ENCODE measurements at places on chromosomes 5 and 9.

GRCh38 chr9:93890436-93890935 lies 64.7 kb downstream of the BARX1 start:
- no peaks in the 10 kb centered on the region for H3K36me3 ChIP-seq
- no peaks in the 10 kb centered on the region for H3K27me3 ChIP-seq
- no peak overlapping the region for H3K4me3 ChIP-seq
- DNase-seq: no peak

- no peaks in the 10 kb centered on the region for H3K4me1 ChIP-seq
- no peaks in the 10 kb centered on the region for H3K27me3 ChIP-seq
- no peak for DNase-seq
- H3K4me3 ChIP-seq: no peak overlapping the region
- H3K36me3 ChIP-seq: no peaks in the 10 kb centered on the region
These were observed 368.0 kb downstream of the IRX1 start for GRCh38 chr5:3963652-3964051.

GRCh38 chr5:161314033-161314432 lies 232.5 kb downstream of the GABRB2 start:
- H3K27me3 ChIP-seq: no peaks in the 10 kb centered on the region
- H3K36me3 ChIP-seq: no peaks in the 10 kb centered on the region
- H3K4me3 ChIP-seq: no peak overlapping the region
- H3K27ac ChIP-seq: no peak overlapping the region
- no peaks in the 10 kb centered on the region for H3K4me1 ChIP-seq

GRCh38 chr5:50856401-50857119 lies 190.1 kb downstream of the PARP8 start:
- H3K27me3 ChIP-seq: no peaks in the 10 kb centered on the region
- no peak overlapping the region for H3K4me3 ChIP-seq
- H3K27ac ChIP-seq: no peak overlapping the region

DNA sequence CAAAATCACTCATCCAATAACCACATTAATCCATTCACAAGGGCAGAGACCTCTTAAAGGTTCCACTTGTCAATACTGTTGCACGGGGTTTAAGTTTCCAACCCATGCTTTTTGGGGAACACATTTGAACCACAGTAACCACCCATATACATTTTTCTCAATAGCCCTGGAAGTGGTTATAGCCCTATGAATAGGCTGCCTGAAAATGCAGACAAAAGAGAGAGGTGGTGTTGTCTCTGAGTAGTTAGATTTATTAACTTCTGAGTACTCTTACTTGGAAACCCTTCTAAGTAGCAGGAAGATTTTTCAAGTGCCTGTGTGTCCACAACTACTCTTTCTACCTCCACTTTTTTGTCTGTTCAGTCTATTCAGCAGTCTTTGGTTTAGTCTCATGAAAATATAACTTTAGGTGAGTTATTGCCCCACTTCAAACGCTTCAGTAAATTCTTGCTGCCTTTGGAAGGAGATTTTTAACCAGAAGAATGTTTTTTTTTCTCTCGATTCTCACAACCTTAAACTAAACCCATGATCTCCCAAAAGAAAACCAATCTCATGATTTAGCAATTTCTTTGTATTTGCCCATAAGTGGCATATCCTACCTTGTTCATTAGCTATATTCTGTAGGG lies 42.6 kb downstream of the ARHGEF28 start:
- H3K4me1 ChIP-seq: peaks cover 10% of the 10 kb centered on the region
- no peak for DNase-seq
- H3K36me3 ChIP-seq: no peaks in the 10 kb centered on the region
- H3K27me3 ChIP-seq: no peaks in the 10 kb centered on the region

GRCh38 chr5:90830058-90830457 lies 271.5 kb downstream of the ADGRV1 start:
- no peaks in the 10 kb centered on the region for H3K27me3 ChIP-seq
- H3K27ac ChIP-seq: no peak overlapping the region
- DNase-seq: no peak

GRCh38 chr5:96961053-96961452 lies 25.2 kb downstream of the LNPEP start:
- no peaks in the 10 kb centered on the region for H3K36me3 ChIP-seq
- no peak overlapping the region for H3K27ac ChIP-seq
- H3K27me3 ChIP-seq: no peaks in the 10 kb centered on the region

DNA sequence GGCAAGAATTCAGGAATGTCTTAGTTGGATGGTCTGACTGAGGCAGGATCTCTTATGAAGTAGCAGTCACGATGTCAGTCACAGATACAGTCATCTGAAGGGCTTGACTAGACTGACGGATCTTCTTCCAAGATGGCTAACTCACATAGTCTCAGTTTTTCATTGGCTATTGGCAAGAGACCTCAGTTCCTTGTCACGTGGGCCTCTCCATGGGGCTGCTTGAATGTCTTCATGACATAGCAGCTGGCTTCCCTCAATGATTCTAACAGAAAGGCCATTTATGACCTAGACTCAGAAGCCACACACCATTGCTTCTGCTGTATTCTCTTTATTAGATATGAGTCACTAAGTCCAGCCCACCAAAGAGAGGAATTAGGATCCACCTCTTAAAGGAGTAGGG lies 4.7 kb downstream of the APC start:
- H3K4me3 ChIP-seq: no peak overlapping the region
- no peaks in the 10 kb centered on the region for H3K27me3 ChIP-seq
- H3K27ac ChIP-seq: no peak overlapping the region
- H3K36me3 ChIP-seq: no peaks in the 10 kb centered on the region
- no peak for DNase-seq
- H3K4me1 ChIP-seq: peaks cover 4% of the 10 kb centered on the region

- H3K27ac ChIP-seq: no peak overlapping the region
- no peaks in the 10 kb centered on the region for H3K4me1 ChIP-seq
- DNase-seq: no peak
- H3K36me3 ChIP-seq: no peaks in the 10 kb centered on the region
- H3K27me3 ChIP-seq: no peaks in the 10 kb centered on the region
These were observed 11.6 kb downstream of the CDH9 start for GRCh38 chr5:27026801-27027200.

DNA sequence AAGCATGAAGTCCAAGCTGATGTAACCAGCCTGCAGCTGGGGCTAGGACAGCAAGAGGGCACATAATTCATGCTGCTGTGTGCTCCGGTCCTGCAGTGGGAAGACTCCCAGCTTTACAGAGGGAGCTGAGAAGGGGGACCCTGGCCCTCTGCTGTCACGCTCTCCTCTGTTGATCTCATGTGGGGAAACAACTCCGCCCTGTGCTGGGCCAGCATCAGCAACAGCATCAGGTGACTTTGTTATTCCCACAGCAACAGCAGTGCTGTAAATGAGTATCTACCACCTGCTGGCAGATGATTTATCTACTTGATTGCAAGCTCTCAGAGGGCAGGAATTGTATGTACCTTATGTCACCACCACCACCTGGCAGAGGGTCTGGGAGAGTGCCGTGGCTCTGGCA lies 176.2 kb downstream of the COL23A1 start:
- H3K4me3 ChIP-seq: no peak overlapping the region
- no peaks in the 10 kb centered on the region for H3K36me3 ChIP-seq
- no peak overlapping the region for H3K27ac ChIP-seq
- H3K4me1 ChIP-seq: no peaks in the 10 kb centered on the region

GRCh38 chr5:149422366-149423048 lies 43.4 kb upstream of the IL17B start:
- peaks cover 47% of the 10 kb centered on the region for H3K4me1 ChIP-seq
- H3K27ac ChIP-seq: peak overlapping the region; percentile 79
- peak; percentile 89 for DNase-seq

DNA sequence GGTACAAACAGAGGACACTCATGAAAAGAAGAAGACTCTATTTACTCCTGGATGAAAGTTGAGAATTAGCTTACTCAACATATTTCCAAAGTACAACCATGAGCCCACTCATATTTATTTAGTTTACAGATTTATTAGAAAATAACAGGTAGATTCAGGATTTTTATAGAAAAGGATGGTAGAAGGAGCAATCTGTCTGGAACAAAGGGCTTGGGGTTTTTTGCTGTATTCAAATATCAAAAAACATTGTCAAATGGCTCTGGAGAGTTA lies 7.0 kb upstream of the ERAP2 start:
- H3K36me3 ChIP-seq: no peaks in the 10 kb centered on the region
- no peaks in the 10 kb centered on the region for H3K4me1 ChIP-seq

DNA sequence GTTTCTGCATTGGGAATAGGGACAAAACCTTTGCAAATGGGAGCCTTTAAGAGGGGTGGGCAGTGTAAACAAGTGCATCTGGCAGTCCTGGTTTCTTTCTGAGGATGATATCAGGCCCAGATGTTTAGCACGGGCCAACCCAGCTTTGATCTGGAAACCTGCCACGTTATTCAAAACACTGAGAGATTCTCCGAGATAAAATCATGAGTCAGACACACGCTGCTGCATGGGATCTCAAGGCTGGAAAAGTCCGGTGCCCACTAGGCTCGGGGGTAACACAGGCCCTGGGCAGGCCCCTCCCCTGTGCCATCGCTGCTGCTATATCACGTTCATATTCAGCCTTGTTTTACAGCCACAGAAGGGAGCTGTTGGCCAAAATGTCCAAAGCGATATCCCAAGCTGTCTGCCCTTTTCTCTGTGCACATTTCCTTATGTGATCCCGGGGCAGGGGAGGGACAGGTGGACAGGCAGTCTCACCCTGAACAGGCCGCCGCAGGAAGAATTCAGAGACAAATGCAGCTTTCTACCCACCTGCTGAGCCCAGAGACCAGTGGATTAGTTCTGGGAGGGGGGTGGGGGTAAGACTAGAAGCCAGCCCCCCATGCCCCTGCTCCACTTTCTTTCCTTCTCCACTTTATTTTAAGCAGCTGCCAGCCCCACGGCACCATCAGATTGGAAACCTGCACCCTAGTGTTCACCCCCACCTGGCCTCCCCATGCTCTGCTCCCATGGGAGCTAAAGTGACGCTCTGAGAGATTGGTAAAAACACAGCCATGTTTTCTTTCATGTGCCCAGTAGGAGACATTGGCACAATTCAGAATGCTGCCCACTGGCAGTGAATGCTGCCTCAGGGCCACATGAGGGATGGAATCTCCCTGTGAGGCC lies 63.1 kb downstream of the TMOD1 start:
- H3K36me3 ChIP-seq: no peaks in the 10 kb centered on the region
- peak overlapping the region; percentile 59 for H3K27ac ChIP-seq
- no peak overlapping the region for H3K4me3 ChIP-seq
- H3K27me3 ChIP-seq: no peaks in the 10 kb centered on the region
- DNase-seq: no peak

DNA sequence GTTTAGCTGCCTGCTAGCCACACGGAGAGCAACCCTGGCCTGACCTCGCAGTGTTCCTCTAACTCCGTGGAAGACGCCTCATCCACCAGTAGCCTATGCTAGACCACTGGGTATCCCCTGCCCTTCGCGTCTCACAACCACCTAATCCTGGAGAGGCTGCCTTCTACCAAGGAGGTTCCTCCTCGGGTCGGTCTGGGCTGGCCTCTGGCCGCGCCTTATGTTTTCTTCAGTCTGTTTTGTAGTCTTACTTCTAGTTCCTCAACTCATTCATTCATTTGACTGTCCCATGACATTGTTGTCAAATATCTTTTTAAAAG lies 1.6 kb upstream of the TPM2 start:
- H3K4me1 ChIP-seq: peaks cover 11% of the 10 kb centered on the region
- H3K27me3 ChIP-seq: no peaks in the 10 kb centered on the region
- peak overlapping the region; percentile 66 for H3K4me3 ChIP-seq
- peak overlapping the region; percentile 93 for H3K27ac ChIP-seq

GRCh38 chr9:107782381-107782780 lies 292.8 kb upstream of the KLF4 start:
- no peak for DNase-seq
- no peak overlapping the region for H3K4me3 ChIP-seq
- H3K27ac ChIP-seq: no peak overlapping the region
- H3K27me3 ChIP-seq: no peaks in the 10 kb centered on the region
- no peaks in the 10 kb centered on the region for H3K36me3 ChIP-seq

DNA sequence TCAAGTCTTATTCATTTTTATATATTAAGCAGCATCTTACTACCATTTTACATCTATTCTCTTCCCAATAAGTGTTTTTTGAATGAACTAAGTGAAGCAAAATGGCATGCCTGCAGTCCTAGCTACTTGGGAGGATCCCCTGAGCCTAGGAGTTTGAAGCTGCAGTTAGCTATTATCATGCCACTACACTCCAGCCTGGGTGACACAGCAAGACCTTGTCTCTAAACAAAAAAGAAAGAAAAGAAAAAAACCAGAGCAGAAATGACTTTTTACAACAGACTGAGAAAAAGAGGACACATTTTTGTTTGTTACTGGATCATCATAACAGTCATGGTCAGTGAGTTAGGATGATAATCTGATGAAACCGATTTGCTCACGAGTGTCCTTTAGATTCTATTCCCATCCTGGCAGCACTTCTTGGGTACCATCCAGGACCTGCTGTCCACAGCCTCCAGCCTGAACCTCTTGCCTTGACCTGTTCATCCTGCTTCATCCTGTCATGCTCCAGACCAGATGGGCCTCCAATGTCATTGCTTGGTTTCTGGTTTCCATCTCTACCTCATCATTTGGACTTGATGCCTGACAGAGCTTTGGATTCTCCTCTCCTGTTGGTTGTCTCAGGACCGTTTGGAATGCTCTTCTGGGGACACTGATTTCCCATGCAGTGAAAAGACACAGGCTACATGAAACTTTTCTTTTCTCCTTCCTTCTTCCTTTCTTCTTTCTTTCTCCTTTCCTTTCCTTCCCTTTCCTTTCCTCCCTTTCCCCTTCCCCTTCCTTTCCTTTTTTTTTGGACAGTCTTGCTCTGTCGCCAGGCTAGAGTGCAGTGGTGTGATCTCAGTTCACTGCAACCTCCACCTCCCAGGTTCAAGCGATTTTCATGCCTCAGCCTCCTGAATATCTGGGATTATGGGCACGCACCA lies 50.1 kb upstream of the GLRX start:
- no peak for DNase-seq
- H3K27me3 ChIP-seq: no peaks in the 10 kb centered on the region
- no peak overlapping the region for H3K4me3 ChIP-seq
- H3K27ac ChIP-seq: no peak overlapping the region
- H3K36me3 ChIP-seq: no peaks in the 10 kb centered on the region

DNA sequence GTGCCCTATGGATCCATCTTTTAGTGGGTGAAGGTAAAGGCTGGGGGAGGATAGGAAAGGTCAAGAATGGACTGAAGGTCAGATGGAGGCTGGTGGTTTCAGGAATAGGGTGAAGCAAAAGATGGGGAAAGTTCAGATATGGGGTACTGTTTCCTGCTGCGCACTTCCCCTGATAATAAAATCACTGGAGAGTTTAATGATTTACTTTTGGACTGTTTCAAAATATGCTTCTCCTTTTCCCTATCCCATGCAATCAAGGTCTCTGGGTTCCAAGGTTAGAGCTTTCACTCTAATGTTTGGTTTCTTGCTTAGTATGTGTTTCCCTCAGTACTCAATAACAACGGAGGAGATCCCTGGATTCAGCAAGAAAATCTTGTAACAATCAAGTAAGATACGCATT lies 10.8 kb upstream of the PPP3R2 start:
- H3K4me1 ChIP-seq: no peaks in the 10 kb centered on the region
- DNase-seq: no peak
- H3K4me3 ChIP-seq: no peak overlapping the region
- no peaks in the 10 kb centered on the region for H3K27me3 ChIP-seq
- no peak overlapping the region for H3K27ac ChIP-seq

DNA sequence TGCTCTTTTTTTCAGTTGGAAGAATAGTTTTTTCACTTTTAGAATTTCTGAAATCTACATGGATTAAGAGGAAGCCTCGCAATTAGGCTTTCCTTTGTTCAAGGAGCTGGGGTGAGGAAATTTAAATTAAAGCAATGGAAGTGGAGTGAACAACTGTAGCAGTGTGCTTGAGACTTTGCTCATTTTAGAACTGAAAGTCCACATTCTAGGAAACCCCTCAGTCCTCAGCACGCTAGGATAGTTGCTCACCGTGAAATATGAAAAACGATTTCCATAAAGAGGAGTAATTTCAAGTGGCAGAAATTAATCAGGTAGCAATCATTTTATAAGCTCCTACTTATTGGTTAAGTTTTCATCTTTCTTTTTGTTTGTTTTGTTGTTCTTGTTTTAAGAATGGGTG lies 243.0 kb upstream of the ITGA1 start:
- no peak for DNase-seq
- no peak overlapping the region for H3K4me3 ChIP-seq
- no peak overlapping the region for H3K27ac ChIP-seq
- H3K27me3 ChIP-seq: no peaks in the 10 kb centered on the region
- H3K36me3 ChIP-seq: no peaks in the 10 kb centered on the region

All from ovary (tissue), 10 donors.